Foreskin keratinocyte (primary cell): ENCODE measurements at places on chromosomes 6 and 20. TPM values are rescaled to one million over a fixed set of nuclear protein-coding genes. Genes with fewer than 3 reads are reported as not detected.

The COL19A1 gene
- total RNA-seq: not detected in 2 replicates

The RALGAPB gene
- 25.9 and 30.9 TPM in 2 replicates for total RNA-seq

The DNAH8 gene
- total RNA-seq: under 0.01 TPM in 1 of 2 replicates, not detected in the other

- no peak for DNase-seq
These were observed 88.1 kb downstream of the DACT2 start for GRCh38 chr6:168231393-168231957.

- DNase-seq: no peak
These were observed 5.6 kb upstream of the CNPY3 start for GRCh38 chr6:42923666-42924065.

DNA sequence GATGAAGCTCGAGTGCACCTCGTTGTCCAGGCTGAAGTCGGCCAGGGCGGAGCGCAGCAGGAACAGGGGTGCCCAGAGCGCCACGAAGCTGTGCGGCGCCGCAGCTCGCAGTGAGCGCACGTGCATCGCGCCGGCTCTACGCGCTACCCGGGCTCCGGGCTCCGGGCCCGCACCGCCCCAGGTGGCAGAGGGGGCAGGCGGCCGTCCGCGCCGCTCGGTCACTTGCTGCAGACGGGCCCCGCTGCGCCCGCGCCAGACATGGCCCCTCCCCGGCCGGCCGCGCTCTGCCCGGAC, 497 bp downstream of the BMP7 start:
- DNase-seq: no peak

DNA sequence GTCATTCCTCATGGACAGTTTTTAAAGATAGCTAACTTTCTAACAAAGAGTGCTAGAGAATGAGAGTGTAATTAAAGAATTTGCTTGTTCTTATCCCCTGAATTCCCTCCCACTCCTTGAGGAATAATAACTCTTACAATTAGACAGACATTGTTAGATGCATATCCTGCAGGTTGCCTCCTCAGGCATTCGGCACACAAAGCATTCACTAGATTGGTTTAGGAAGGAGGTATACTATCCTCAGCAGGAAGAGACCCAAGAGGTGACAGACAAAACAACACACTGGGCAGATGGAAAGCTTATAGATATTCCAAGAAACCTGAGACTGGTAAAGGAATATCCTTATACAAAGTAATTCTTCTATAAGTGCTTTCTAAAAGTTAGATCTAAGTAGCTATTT, 109.1 kb upstream of the FAM184A start:
- no peak for DNase-seq

DNA sequence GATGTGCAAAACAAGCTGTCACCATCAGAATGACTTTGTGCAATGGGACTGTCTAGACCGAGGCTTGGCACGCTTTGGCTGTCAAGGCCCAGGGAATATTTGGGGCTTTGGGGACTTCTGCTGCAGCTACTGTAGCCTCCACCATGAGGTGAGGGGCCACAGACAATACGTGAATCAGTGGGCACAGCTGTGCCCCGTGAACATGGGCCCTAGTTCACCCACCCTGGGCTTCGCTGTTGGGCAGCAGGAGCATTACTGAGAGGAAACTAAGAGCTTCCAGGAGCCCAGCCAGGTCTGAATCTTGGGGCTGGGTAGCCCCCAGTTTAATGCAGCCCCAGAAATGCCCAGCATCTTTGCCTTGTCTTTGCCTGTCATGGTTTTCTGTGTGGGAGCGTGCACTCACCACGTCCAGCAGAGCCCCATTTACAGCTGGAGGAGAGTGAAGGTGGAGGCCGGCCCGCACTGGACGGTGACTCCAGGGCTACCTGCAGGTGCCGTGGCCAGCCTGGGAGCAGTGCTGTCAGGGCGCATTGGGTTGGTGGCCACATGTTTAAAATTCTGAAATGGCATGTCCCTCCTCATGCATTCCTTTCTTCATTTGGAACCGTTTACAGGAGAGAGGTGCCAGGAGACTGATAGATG, 34.7 kb downstream of the DUSP22 start:
- DNase-seq: no peak

- no peak for DNase-seq
These were observed 54.1 kb downstream of the PPP1R3G start for GRCh38 chr6:5138995-5139827.

DNA sequence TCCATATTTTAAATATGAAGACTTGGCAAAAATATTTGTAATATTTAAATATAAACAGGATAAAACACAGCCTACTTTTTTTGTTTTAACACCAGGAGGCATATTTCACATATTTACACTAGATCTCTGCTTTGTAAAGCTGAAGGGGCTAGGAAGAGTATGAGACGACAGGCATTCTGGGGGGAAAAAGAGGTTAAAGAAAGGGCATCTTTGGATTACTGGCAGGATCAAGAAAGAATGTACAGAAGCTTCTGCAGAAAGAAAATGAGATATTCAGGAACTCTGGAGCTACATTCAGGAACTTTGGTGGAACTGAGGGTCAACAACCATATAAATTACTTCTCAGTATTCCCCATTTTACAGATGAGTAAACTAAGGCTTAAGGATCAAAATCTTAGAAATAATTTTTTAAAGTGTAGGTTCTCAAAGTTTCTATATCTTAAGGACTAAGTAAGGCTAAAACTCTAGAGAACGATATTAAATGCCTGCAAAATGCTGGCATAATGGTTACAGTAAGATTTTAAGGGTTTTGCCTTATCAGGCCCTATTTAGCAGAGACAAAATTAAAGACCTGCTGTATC, 156.5 kb downstream of the CDK19 start:
- DNase-seq: no peak

- no peak for DNase-seq
These were observed 42.4 kb downstream of the ISM1 start for GRCh38 chr20:13263451-13263850.

GRCh38 chr20:47356220-47356525, 326 bp downstream of the ZMYND8 start:
- no peak for DNase-seq

- DNase-seq: peak; percentile 52
These were observed 146.9 kb downstream of the DNAH8 start for GRCh38 chr6:38861926-38862401.
